ENCODE measurements at places on chromosomes 5 and 9. TPM values are rescaled to one million over a fixed set of nuclear protein-coding genes. Genes with fewer than 3 reads are reported as not detected.

- DNase-seq = peak; percentile 12
Observed at GRCh38 chr5:10133830-10134229, 115.9 kb downstream of the ATPSCKMT start.

DNA sequence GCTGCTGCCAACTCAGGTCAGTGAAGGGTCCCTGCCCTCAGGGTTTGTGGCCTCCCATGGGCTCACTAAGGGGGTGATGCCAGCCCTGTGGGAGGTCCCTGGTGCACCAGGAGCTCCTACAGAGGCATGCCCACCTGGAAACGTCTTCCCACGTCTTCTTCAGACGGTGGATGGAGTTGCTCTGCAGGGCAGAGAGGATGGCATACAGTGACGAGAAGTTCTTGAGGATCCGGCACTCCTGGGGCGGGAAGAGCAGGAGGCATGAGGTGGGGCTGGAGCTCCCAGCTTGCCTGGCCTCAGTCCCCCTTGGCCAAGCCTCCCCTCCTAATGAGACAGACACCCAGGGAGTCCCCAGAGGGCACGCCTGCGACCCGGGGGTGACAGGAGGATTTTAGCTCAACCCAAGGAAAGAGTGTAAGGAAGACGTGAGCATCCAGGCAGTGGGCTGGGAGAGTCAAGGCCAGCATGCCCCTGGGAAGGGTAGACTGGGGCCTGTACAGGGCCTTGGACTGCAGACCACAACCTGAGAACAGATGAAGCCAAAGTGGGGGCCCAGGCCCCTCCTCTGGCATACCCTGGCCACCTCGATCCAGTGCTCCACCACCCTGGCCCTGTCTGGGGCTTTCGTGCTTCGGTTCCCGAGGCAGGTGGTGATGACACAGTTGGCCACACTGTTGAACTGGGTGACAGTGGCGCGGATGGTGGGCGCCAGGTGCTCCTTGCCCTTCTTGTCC, 14.4 kb downstream of the RALGDS start:
- no peak for DNase-seq

GRCh38 chr5:134735243-134735642, 3.1 kb upstream of the CAMLG start:
- no peak for DNase-seq

DNA sequence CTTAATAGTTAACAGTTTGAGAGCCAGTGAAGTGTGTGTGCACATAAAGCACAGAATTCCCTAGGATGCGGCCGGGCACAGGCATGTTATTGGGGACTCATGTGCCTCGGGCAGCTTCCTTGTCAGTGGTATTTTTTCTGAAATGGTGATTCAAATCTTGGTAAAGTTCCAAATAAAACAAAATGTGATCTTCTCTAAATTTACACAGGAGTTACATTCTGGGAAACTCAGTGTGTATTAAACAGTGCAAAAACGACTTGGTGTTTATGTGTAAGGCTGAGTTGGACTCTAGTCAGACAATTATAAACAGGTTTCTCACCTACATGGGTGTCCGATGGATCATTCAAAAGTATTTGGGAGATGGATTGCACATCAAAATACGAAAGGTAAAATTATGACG, 48.9 kb downstream of the BOD1 start:
- DNase-seq = peak; percentile 36

GRCh38 chr5:58187432-58188261, 272.2 kb downstream of the PLK2 start:
- DNase-seq = no peak

DNA sequence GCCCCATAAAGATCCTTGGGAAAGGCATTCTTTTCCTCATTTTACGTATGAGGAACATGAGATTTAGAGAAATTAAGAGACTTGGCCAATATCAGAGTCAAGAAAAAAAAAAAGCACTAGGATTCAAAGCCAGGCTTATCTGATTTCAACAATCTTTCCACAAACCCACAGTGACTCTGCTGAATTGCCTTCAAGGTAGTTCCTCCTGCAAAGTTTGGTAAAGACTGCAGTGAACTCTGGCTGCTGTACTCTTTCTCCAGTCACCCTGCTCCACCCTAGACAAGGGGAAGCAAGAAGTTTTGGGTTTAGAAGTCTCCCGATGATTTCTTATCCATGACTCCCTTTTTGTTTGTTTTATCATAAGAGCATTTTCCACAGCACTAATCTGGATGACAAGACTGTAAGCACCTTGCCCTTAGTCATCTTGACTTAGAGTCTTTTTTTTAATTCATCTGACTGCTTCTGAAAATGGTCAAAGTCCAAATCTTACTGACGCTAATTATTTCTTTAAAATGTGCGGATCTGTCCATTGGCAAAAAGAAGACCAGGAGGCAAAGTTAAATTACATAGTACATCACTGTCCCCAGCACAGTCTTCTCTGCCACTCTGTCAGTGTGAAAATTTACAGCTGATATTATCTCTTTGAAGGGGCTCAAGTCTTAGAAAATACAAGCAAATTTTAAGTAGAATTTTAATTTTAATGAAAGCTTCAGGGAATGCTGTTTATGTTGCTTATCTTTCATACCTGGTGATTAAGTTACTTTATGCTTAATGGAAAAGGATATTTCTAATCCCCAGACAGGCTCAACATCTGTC, 180.1 kb downstream of the TTLL11 start:
- DNase-seq = no peak

GRCh38 chr5:172504701-172505402, 50.5 kb upstream of the SH3PXD2B start:
- DNase-seq = peak; percentile 66

- no peak for DNase-seq
Observed at GRCh38 chr5:153534102-153534501, 43.6 kb downstream of the GRIA1 start.

DNA sequence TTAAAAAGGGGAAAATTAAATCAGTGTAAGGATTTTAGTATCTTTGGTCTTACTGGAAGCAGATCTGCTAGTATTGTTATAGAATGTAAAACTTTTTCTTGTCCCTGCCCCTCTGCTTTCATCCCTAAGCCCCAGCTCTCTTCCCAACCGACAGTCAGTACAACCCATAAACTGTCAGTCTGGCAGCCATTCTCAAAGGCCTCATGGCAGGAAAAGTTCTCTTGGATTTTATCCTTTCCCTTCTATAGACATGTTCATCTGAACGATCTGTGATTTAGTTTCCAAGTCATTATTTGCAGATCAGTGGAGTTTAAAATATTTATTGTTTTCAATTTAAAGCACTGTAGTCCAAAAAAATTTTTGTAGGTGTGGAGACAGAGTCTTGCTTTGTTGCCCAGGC, 39.2 kb downstream of the ARRDC3 start:
- DNase-seq = no peak

DNA sequence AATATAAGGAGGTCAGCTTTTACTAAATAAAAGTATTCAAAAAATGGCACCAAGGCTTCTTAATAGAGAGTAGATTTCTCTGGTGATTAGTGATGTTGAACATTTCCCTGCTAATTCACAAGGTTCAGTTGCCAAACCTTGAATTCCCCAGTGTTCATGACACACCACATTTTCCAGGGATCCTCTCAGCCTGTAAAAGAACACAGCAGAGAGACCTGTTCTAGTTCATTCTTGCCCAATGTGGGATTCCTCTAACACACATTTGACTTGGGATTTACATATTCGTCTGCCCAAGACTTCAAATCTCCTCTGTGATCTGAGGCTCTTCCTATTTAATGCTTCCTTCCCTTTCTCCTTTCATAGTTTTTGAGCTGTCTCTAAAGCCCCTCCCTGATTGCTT, 273.2 kb upstream of the CDH9 start:
- DNase-seq = peak; percentile 9

DNA sequence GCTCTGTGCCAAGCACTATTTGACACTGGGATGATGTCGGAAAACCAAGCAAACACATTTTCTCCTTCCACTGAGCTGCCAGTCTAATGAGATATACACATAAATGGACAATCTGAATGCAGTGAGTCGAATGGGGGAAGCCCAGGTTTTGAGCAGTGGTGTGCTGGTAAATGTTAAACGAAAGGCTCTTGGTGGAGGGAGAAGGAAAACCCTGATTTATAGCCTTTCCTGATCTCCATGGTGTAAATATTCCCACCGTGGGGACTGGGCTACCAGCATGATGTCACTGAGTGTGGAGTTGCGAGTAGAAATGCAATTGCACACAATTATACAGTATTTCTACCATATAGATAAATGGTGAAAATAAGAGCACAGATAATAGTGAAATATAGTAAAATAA, 5.0 kb upstream of the GSN start:
- DNase-seq = no peak

DNA sequence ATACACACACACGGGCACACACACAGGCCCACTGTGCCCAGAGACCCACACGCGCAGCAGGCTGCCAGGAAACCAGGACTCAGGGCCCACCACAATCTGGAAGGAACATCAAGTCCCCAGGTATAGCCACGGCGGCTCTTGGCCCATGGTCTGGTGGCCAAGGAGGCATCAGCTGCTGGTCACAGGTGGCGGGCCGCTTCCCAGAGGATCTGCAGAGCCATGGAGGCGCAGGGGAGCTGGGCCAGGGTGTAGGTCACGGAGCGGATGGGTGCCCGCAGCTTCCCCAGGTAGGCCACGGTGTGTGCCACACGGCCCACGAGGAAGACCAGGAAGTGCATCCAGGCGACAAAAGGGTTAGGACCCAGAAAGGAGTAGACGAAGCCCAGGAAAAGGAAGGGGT, 13.4 kb downstream of the PTGES start:
- no peak for DNase-seq

- no peak for DNase-seq
Observed at GRCh38 chr9:122116448-122117173, 23.5 kb upstream of the TTLL11 start.

DNA sequence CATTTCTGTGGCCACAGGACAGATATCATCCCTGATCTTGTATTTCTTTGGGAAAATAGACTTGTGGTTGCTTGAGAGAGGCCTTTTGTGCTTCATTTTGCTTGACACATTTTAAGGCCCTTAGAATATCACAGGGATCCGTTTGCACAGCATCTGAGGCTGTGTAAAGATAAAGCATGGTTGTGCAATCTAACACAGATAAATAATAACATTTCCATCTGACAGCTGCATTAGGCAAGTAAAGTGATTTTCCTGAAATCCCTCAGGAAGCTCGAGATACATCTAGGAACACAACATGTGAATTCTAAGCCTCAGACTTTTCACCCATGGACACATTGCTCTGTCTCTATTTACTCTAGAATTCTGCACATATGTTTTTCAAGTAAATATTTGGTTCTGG, 212.8 kb upstream of the ADAMTSL1 start:
- DNase-seq = peak; percentile 14

DNA sequence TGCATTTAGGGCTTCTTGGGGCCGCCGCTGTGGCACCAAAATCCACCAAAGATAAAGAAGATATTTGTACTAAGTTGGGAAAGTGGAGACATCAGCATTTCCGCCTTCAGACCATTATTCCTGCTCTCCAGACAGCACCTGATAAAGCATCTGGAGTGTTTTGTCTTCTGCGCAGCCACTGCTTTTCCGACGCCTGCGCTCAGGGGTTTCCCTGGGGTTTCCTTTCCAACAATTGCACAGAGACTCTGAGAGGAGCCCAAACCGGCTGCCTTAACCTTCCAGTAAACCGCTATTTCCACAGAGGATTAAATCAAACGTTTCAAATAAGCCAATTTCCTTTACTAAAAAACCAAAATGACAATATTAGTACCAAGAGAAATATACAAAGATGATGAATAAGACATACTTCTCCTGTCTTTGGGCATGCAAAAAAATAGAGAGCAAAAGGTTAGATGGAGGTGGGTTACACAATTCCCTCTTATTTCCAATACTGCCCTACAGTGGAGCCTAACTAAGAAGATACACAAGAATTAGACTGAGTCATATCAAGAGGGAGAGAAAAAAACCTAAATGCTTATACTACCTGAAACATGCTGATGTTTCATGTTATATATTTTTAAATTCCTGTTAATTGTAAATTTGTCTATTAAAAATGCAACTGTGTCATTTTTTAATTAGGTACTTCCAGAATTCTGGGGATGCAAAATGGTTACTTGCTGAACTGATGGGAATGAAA, 98.4 kb downstream of the MAPKAP1 start:
- no peak for DNase-seq

DNA sequence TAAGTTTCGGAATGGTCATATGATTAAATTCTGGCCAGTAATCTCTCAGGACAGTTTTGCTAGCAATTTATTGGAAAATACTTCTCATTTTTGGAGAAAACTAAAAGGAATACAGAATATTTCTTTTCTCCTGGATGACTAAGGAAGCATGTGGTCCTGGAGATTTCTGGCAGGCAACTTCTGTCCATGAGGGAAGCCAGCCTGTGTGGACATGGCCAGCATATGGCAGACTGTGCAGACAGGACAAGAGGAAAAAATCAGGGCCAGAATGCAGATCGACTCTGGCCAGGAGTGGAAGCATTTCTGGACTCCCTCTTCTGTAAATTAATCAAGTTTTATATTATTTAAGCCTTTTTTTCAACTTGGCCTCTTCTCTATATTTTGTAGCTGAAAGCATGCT, 100.4 kb upstream of the CDH18 start:
- DNase-seq = peak; percentile 2

- no peak for DNase-seq
Observed at GRCh38 chr5:4855036-4855435, 285.1 kb upstream of the ADAMTS16 start.

FAM78A gene
- total RNA-seq = 7.0 TPM

ENTPD2 gene
- 0.13 TPM for total RNA-seq

GRCh38 chr5:10631316-10631996, 67.6 kb downstream of the ANKRD33B start:
- no peak for DNase-seq

GRCh38 chr5:150766251-150766650, 7.4 kb upstream of the DCTN4 start:
- DNase-seq = no peak

TRPM3 gene
- 0.45 TPM for total RNA-seq

BTNL8 gene
- not detected for total RNA-seq

ACTBL2 gene
- total RNA-seq = not detected

DNA sequence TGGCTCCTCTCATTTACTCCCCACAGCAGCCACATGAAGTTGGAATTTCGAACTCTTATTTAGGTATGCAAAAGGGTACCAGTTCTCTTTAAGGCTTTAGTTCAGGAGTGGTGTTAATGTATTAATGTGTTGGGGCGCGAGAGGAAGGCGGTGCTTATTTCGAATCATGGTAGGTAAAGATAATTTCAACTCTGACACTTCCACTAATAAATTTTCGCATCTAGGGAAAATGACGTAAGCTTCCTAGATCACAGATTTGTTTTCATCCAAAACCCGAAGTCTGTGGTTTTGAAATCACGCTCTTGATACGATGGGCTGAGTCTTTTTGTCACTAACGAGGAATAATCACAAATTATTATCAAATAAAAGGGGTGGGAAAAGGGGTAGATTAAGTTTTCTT, 681 bp downstream of the PPWD1 start:
- no peak for DNase-seq
